ENCODE measurements at places on chromosomes 6 and 20. TPM values are rescaled to one million over a fixed set of nuclear protein-coding genes. Genes with fewer than 3 reads are reported as not detected.

Gene XKR7
- total RNA-seq: 0.10 TPM

Gene GPR6
- not detected for total RNA-seq

DNA sequence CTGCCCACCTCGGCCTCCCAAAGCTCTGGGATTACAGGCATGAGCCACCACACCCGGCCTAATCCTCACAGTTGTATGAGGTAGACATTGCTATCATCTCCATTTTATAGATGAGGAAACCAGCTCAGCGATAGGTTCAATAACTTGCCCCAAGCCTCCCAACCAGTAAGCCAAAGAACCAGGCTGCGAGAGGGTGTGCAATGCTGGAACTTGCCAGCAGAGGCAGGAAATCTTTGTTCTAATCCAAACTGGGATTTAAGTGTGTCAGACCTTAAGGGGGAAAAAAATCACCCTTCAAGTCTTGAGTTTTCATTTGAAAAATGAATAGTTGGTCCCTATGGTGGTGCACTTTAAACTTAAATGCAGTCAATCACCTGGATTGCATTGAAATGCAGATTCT lies 20.1 kb upstream of the RNGTT start:
- DNase-seq: no peak
- no peak overlapping the region for H3K27ac ChIP-seq
- no peaks in the 10 kb centered on the region for H3K36me3 ChIP-seq
- no peak overlapping the region for H3K4me3 ChIP-seq
- H3K4me1 ChIP-seq: no peaks in the 10 kb centered on the region

Gene HLA-DQA1
- 463 TPM for total RNA-seq

DNA sequence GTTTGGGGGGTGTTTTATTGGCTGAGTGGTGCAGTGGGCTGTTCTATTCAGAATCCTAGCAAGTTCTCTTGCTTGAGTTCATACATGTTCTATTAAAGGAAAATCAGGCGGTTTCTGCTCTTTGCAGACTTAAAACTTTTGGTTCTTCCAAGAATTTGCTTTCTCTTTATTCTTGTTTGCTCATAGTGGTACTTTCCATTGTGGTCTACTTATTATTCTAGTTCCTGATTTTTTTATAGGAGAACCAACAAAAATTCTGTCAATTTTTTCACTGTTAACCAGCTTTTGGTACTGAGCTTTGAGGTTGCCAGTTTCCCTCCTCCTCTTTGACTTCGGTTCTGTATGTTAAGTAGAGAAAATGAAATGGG lies 6.7 kb downstream of the AFDN start:
- H3K4me1 ChIP-seq: peaks cover 10% of the 10 kb centered on the region
- peaks cover 25% of the 10 kb centered on the region for H3K27me3 ChIP-seq
- H3K36me3 ChIP-seq: no peaks in the 10 kb centered on the region
- no peak for DNase-seq
- no peak overlapping the region for H3K27ac ChIP-seq

- no peak overlapping the region for H3K27ac ChIP-seq
- no peak for DNase-seq
- no peaks in the 10 kb centered on the region for H3K27me3 ChIP-seq
- H3K4me1 ChIP-seq: no peaks in the 10 kb centered on the region
These were observed 10.8 kb downstream of the FAM50B start for GRCh38 chr6:3859878-3860552.

DNA sequence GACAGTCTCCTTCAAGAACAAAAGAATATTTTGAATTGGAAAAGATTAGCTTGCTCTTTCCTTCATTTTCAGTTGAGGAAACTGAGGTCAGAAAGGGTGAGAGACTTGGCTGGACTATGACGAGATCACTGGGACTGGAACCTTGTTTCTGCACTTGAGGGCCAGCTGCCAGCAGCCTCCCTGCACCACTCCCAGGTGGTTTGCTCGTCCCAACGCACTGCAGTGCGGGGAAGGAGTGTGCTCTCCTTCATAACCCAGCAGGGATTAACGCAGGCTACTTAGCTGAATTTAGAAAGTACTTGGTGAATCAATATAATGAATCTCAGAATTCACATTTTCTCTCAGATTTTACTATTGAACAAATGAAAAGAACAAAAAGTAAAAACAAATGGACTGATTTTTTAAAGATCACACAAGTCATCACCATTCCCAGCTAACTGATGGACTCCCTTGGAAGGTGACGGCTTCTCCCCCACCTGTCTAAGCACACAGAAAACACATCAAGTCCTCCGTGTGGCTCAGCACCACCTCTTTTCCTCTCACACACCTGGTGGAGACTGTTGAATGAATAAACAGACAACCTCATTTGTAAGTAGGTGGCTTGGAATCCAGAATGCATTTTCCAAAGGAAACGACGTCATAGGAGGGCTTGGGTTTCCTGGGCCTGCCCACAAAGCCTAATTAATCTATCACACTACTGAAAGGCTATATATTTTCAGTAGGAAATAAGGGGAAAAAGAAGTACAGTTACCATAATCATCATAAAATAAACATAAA lies 121.0 kb downstream of the QRSL1 start:
- H3K4me3 ChIP-seq: no peak overlapping the region
- peaks cover 6% of the 10 kb centered on the region for H3K4me1 ChIP-seq
- H3K36me3 ChIP-seq: no peaks in the 10 kb centered on the region
- DNase-seq: no peak

DNA sequence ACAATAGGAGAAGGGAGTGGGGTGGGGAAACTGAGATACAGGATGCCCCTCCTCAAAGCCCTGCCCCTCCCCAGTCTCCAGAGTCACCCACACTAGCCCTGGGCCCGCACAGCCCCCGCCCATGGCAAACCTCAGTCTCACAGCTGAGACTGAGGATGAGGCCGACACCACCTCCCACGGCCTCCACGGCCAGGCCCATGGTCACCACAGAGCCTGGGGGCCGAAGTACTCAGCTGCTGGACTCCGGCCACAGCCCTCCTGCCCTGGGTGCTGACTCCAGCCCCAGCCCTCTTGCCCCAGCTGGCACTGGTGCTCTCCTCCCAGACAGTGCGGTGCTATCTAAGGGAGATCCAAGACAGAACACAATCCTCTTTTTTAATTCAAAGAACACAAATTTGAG lies 176.1 kb downstream of the TTLL2 start:
- no peak overlapping the region for H3K27ac ChIP-seq
- no peaks in the 10 kb centered on the region for H3K36me3 ChIP-seq
- H3K4me1 ChIP-seq: no peaks in the 10 kb centered on the region
- no peaks in the 10 kb centered on the region for H3K27me3 ChIP-seq
- no peak for DNase-seq
- no peak overlapping the region for H3K4me3 ChIP-seq

All from B cell (primary cell).